ENCODE measurements at places on chromosomes 11 and 22.

GRCh38 chr22:29750559-29751538 lies 16.0 kb downstream of the ZMAT5 start:
- DNase-seq: no peak

- DNase-seq: no peak
Measured at GRCh38 chr11:43942662-43943371, 380 bp downstream of the C11orf96 start.

GRCh38 chr11:118004543-118005223 lies 18.5 kb downstream of the IL10RA start:
- DNase-seq: no peak

- no peak for DNase-seq
Measured at GRCh38 chr22:48578138-48579042, 1249.3 kb downstream of the BRD1 start.

DNA sequence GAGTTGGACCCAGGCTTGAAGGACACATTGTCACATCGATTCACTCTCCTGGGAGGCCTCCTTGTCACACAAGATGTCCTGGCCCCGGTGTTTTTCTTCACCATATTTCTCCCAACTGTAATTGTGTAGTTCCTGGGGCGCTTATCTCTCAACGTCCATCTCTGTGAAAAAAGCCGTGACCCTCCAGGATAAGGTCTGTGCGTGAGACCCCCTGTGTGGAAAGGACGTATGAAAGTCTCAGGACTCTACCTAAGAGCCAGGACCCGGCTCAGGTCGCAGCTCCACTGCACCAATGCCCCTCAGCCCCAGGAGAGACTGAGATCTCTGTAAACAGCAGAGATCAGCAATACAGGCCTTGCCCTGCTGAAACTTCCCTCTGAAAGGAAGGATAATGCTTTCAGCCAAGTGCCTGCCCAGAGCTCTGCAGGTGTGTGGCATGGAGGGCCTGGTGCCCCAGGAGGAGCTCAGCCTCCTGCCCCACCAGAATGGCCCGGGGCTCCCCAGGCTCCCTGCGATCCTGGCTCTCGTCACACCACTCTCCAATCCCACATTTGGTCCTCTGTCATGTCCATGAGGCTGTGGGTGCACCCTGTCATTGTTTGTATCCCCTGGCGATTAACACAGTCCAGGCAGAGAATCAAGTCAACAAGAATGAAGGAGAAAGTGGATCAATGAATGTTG lies 119.2 kb upstream of the TMEM45B start:
- DNase-seq: no peak

GRCh38 chr11:115552151-115552772 lies 48.0 kb upstream of the CADM1 start:
- DNase-seq: no peak

DNA sequence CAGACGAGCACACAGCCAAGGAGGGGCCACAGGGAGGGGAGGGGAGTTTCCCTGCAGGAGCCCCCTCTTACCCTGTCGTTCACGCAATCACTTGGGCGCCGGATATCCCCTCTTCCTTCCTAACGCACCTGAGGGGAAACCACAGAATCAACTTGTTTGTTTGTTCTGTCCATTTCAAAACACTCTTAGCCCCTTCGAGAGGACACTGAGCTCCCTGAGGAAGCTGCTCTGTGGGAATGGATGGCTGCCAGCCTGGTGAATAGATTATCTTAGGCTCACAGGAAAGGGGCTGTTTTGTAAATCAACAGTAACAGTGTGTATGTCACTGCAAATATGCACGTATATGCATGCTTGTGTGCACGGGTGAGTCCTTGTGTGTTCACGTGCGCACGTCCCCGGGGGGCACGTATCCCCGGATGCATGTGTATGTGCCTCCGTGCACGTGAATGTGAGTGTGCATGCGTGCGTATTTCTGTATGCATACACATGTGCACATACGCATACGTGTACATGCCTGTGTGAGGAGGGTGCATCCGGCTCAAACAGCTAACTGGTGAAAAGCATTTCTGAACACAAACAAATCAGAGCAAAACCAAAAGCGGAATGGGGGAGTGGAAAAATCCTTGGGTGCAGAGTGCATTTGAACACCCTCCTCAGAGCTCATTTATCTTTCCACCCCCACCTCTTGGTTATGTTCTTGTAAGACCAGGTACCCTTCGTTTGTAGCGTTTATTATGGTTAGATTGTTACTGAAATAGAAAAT lies 7.2 kb downstream of the ARSA start:
- no peak for DNase-seq
